G401 (cell line): ENCODE measurements at places on chromosomes 7 and 10. TPM values are rescaled to one million over a fixed set of nuclear protein-coding genes. Genes with fewer than 3 reads are reported as not detected.
A peak's percentile ranks its signal among the peaks of the same experiment; 100 is the strongest.

GRCh38 chr7:17359610-17360009 is 61.2 kb downstream of the AHR start:
- DNase-seq = no peak

DNA sequence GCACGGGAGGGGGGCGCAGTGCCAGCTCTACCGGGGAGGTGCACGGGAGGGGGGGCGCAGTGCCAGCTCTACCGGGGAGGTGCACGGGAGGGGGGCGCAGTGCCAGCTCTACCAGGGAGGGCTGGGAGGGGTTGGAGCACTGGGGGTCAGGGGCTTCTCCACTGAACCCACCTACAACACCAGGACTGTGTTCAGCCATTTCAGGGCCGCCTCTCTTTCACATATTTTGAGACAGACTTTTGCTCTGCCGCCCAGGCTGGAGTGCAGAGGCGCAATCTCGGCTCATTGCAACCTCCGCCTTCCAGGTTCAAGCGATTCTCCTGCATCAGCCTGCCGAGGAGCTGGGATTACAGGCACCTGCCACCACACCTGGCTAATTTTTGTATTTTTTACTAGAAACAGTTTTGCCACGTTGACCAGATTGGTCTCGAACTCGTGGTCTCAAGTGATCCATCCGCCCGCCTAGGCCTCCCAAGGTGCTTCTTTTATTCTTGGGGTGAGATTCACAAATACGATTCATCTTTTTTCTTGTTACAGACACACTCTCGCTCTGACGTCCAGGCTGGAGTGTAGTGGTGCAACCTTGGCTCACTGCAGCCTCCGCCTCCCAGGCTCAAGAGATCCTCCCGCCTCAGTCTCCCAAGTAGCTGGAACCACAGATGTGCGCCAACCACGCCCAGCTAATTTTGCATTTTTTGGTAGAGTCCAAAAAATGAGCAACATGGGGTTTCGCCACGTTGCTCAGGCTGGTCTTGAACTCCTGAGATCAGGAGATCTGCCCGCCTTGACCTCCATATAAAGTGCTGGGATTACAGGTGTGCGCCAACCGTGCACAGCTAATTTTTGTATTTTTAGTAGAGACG is 37.0 kb downstream of the ADAP1 start:
- no peak for DNase-seq

- no peak for DNase-seq
Measured at GRCh38 chr7:35736725-35737124, 41.8 kb upstream of the HERPUD2 start.

DNA sequence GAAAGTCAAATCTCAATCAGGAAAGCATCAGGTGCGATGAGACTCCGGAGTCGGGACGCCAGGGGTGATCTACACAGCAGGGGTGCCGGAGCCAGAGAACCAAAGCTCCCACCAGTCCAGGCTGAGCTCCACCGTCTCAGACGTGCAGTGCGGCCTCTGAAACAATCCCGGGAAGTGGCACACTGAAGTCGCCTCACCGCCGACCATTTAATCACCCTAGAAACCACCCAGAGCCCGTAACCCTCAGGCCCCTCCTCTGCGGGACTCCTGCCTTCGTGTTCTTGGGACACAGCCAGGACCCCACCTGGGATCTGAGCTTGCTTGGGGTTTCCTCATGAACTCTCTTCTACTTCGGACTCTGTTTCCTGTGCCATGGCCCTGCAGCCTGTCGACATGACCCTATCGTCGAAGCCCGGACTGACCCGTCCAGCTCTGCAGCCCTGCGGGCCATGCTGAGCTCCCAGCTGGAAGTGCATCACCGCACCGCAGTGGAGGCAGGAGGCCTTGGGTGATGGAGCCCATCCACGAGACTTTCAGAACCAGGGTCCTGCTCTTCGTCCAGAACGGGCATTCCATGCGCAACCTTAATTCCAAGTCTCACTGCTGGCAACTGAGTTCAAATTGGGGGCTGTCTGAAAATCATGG is 266.4 kb downstream of the PTPRN2 start:
- DNase-seq = no peak

- DNase-seq = peak; percentile 93
Measured at GRCh38 chr10:103637927-103638557, 144.5 kb downstream of the NEURL1 start.

GRCh38 chr10:22683140-22683389 is 31.3 kb downstream of the PIP4K2A start:
- no peak for DNase-seq

- no peak for DNase-seq
Measured at GRCh38 chr7:78002021-78002420, 203.4 kb downstream of the PHTF2 start.

GRCh38 chr10:50614444-50615137 is 9.2 kb downstream of the SGMS1 start:
- DNase-seq = no peak

DNA sequence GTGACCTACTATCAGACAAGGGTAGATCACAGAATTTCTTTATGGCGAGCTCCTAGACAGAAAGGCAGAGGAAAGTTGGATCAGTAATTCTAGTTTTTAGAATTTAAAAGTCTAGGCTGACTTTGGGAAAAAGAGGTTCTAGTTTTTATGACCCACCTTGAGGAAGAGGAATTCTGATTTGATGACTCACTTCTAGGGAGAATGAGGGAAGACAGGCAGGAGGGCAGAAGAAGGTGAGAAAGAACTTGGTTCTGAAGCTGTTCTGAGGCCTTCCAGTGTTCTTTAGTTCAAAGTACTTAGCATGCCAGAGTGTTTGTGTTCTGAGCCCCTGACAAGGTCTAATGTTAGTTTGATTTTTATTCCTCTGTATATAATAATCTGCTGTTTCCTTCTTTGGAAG is 97.2 kb downstream of the PODXL start:
- DNase-seq = no peak

DNA sequence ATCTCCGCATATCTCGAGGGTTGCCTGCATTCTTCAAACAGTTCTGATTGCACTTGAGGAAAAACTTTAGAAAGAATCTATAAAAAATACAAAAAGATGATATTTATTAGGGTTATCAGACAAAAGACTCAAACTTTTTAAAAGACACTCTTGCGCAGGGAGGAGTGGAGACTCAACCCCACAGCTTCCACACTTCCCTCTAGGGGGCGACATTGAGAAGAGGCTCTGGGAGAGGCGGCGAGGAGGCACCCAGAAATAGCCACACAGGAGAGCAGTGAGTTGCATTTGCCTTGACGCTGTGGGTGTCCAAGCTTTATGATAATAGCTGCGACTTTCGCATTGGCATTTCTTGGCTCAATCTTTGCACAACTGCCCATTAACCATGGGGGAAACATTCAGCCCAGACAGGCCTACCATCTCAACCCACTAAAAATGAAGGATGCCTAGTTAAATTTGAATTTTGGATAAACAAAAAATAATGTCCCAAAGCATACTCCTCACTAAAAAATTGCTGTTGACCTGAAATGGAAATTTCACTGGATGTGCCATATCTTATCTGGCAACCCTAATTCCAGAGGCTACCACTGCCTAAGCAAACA is 86.2 kb downstream of the EBF3 start:
- no peak for DNase-seq

DNA sequence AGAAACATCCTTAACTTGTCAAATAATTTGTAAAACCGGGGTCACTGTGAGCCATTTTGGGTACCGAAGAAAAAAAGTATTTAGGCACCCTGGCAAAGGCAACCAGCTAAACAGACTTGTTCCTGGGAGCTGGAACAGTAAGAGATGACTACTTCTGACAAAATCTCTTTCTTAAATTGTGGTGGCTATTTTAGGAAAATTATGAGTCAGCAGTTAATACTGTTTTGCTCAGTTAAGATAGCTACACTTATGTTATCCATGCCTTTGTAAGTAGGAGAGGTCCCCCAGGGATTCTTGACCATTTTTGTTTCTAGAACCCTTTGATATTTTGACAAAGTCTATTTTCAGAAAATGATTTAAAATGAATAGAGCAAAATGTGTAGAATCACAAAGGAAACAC is 68.7 kb downstream of the TAX1BP1 start:
- no peak for DNase-seq

DNA sequence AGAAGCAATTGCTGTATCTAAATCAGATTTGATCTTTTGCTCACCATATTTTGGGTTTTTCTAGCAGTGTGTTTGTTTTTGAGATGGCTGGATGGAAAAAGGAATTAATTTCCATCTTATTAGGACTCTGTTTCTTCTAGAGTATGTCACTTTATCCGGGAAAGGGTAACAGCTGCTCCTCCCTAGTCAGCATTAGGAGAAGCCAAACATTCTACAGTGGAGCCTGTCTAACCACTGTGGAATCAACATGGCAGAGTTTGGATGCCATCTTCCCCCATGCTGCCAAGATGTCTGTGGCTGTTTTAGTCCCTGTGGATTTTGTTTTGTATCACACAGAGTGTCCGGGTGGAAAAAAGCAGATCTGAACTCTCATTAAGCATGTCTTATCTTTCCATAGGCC is 16.0 kb upstream of the LMOD2 start:
- DNase-seq = no peak

- DNase-seq = no peak
Measured at GRCh38 chr7:101669307-101669706, 40.2 kb upstream of the MYL10 start.

DNA sequence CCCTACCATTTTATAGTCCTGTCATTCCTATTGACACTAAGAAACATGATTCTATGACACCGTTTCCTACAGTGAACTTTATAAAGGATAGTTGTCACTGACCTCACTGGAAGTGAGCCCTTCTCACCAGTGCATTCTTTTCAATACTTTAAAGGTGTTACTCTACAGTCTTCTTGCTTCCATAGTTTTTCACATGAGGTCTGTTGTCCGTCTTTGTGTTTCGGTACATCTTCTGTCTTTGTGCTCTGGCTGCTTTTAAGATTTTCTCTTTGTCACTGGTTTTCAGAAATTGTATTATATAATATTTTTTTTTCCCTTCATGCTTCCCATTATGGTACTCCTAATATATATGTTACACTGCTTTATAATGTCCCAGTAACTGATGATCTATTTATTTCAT is 174.2 kb downstream of the KIF20B start:
- DNase-seq = no peak

- no peak for DNase-seq
Measured at GRCh38 chr10:82961864-82962263, 1086.9 kb downstream of the NRG3 start.

DNA sequence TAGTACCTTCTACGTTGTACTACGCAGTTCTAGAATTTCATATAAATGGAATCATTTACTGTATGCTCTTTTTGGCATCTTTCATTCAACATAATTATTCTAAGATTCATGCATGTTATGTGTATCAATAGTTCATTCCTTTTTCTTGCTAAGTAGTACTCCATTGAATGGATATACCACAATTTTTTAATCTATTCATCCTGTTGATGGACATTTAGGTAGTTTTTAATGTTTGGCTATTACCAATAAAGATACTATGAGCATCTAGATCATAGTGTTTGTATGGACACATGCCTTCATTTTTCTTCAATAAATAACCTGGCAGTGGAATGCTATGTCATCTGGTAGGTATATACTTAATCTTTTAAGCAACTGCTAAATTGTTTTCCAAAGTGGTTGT is 83.0 kb upstream of the ELN start:
- no peak for DNase-seq

GRCh38 chr10:31014161-31014875 is 17.3 kb downstream of the ZNF438 start:
- no peak for DNase-seq

DNA sequence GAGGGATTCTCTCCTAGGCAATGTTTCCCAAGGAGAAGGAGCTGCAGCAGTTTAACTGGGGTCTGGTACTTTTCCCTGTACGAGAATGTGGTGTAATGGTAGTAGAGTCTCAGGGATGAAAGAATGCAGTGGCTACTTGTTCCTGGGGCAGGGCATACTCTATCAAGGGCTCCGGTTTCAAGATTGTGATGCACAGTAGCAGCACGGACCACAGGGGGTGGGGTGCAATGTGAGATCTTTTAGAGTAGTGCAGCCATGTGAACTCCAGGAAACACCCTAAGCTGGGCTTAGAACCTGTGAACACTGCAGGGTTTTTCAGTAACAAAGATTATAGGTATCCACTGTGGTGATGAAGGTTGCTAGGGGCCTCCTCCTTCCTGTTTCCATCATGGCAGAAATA is 903.9 kb downstream of the NRG3 start:
- DNase-seq = no peak

The MCM10 gene
- 26.4 and 27.9 TPM in 2 replicates for total RNA-seq

The PIP gene
- not detected in 2 replicates for total RNA-seq

The SPDYE3 gene
- not detected in 2 replicates for total RNA-seq

The COL17A1 gene
- total RNA-seq = 0.03 and 0.06 TPM in 2 replicates

The SERPINE1 gene
- 103 and 113 TPM in 2 replicates for total RNA-seq

The HOXA1 gene
- total RNA-seq = 11.8 and 15.5 TPM in 2 replicates

The SPDYE16 gene
- not detected in 2 replicates for total RNA-seq

The CYP3A7 gene
- not detected in 2 replicates for total RNA-seq

The TRPV5 gene
- not detected in 2 replicates for total RNA-seq

The CTAGE15 gene
- total RNA-seq = not detected in 2 replicates

The COL1A2 gene
- 14.3 and 15.6 TPM in 2 replicates for total RNA-seq

The NSUN5 gene
- total RNA-seq = 52.7 and 66.8 TPM in 2 replicates

The PRKCQ gene
- total RNA-seq = 0.27 and 0.55 TPM in 2 replicates
